ENCODE measurements at places on chromosomes 1 and 21.

DNA sequence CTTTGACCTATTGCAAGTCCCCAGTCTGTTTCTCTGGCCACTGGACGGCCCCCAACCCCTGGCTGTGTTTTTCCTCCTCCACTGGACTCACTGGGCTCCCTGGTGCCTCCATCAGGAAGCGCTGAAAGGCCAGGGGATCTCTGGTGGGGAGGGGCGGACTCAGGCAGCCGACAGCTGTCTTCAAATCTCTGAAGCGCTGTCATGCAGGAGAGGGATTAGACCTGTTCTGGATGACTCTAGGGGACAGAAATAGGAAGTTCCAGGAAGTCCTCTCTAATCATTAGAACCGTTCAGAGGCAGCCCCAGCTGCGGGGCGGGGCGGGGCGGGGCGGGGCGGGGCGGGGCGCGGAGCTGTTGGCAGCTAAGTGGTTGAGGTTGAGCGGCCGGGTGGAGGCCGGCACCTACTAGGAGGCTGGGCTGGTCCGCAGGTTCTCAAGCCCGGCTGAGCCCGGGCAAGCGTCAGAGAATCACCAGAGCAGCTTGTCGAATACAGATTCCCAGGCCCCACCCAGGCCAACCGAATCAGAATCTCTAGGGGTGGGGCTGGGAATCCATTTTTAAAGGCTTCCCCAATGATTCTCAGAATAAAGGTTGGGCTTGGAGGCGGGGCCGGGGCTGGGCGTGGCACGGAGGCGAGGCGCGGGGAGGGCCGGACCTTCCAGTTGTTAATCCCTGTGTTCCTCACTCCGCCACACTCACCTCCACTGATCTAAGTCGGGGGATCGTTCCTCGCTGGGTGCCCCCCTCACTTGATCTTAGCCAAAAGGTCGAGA lies 11.4 kb upstream of the PHLDA3 start:
- peak; percentile 63 for DNase-seq

DNA sequence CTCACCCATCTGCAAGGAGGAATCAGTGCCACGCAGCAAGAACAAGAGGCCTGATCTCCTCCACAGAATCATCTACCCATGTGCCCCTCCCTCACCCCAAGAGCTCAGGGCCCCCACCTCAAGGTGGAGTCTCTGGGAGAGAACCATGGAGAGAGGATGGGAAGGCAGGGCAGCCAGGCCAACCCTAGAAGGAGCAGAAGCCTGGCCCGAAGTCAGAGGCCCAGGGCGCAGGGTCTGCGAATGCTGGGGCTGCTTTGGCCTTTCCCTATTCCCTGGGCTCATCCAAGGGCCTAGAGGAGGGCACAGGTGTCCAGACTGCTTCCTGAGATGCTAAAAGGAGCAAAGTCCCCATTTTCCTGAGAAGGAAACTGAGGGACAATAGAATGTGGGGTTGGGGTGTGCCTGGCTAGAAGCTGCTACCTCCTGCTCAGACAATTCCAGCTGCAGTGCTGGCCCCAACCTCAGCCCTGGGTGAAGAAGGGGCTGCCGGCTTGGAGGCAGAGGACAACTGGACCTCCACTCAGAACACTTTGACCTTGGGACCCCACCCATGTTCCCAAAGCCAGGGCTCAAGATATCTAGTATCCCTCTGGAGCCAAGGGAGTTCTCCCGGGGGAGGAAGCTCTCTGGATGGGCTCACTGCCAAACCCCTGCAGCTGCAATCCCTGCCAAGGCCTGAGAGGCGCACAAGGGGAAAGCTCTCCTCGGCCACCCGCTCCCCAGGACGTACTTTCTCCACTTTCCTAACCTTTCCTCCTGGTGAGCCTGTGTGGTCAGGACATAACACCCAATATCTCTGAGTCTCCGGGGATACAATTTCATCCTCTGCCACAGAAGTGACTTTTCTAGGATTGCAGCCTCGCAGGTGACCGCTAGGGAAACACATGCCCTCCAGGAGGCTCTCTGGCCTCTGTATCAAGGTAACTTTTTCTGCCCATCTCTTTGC lies 16.6 kb upstream of the LEMD1 start:
- DNase-seq: no peak

DNA sequence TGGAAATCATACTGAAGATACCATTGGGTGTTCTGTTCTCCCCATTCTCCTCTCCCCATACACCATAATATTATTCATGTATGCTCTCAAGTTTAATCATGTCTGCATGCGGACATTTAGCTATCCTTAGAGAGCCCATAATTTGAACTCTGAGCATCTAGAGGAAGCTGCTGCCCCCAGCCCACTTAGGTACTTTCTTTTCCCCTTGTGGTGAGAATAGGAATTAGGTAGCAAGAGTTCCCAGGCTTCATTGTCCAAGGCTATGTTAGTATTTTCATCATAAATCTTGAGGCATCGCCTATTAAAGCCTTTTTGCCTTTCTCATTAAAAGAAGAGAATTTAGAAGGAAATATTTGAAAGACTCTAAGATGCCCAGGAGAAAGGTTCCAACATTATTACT lies 96.3 kb downstream of the ROR1 start:
- DNase-seq: no peak

- DNase-seq: no peak
Measured at GRCh38 chr1:163147019-163147418, 55.7 kb downstream of the RGS5 start.

DNA sequence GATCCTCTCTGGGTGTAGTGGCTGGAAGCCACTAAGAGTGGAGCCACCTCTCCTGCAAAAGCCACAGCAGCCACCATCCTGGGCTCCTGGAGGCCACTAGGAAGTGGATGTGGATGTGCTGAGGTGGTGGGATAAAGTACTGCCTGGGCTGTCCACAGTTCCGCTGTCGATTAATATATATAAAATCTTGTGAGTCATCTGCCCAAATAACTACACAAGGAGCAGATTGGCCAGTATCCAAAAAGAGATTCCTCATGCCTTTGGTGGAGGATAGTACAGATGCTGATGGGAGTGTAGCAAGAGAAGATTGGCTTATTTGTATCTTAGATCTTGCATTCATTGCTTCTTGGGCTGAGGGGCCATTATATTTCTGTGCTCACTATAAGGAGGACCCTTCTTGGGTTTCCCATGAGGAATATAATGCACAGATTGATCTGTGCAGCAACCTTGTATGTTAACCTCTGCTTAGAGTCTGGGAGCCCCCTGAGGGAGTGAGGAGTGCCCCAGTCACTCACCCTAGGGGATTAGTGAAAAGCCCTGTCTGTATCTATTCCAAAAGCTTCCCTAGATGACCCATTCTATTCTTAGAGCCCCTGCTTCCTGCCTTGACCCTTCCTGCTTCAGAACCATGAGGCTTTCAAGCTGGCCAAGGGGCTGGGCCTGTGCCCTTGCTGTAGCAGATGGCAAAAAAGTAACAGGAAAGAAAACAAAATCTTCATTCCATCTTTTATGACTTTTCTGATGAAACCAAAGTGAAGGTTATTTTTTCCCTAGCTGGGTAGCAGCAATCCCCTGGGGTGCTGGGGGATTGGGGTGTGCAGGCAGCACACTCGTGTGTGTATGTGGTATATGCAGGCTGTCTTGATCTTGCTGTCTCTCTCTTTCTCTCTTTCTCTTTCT lies 31.7 kb downstream of the RCSD1 start:
- DNase-seq: no peak

DNA sequence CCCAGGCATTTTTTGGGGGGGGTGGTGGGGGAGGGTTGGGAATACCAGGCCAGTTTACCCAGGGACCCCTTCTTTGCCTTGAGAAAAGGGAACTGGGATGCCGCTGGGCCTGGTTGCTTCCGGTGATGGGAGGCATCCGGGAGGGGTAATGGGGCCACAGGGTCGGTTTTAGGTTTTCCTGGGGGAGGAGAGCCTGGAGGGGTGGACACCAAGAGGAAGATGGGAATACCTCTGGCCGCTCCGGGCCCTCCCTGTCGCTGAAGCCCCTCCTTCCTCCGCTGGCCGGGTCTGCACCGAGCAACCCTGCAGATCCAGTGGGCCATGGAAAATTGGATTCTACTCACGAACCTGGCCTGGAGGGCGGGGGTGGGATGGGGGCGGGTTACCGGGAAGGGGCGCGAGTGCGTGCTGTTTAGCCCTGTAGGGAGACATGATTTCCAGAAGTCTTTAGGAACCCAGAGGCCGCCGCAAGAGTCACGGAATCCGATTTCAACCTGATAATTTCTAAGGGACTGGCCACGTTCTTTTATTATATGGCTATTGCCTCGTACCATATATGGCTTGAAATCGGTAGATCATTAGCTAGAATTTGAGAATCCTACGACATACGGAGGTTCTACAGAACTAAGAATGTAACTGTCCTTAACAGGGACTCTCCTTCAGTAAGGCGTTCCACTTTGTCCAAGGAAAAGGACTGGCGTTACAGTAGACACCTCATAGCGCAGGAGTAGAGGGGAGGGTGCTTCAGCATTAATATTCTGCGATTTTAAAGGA lies 749 bp downstream of the AKIRIN1 start:
- DNase-seq: no peak

- DNase-seq: no peak
Measured at GRCh38 chr1:236149696-236150228, 7.4 kb downstream of the GPR137B start.

- DNase-seq: no peak
Measured at GRCh38 chr1:245264226-245264625, 109.4 kb downstream of the KIF26B start.

GRCh38 chr21:18153063-18153462 lies 91.6 kb upstream of the CHODL start:
- DNase-seq: no peak

GRCh38 chr1:187958207-187958606 lies 1129.5 kb downstream of the PLA2G4A start:
- no peak for DNase-seq

- peak; percentile 41 for DNase-seq
Measured at GRCh38 chr1:47444562-47445465, 7.0 kb downstream of the FOXD2 start.

GRCh38 chr1:50257940-50258685 lies 149.4 kb downstream of the ELAVL4 start:
- no peak for DNase-seq

DNA sequence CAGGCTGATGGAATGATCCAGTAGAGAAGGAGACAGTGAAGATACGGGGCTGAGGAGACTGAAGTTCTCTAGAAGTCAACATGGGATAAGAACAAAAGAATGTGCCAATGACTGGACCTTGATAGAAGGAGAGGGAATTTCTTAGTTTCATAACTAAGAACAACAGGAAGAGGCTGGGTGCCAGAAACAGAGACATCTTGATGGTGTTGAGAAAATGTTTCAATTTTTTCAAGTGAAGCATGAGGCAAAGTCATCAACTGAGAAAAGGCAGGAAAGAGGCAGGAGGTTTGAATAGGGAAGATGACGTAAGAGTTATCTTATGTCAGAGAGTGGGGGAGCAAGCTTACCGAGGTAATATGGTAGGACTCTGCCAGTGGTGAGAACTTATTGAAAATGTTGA lies 80.1 kb downstream of the SPAG17 start:
- DNase-seq: no peak

GRCh38 chr1:27339213-27339612 lies 2.6 kb upstream of the SYTL1 start:
- DNase-seq: no peak

GRCh38 chr1:21308330-21308729 lies 18.1 kb upstream of the ECE1 start:
- no peak for DNase-seq

DNA sequence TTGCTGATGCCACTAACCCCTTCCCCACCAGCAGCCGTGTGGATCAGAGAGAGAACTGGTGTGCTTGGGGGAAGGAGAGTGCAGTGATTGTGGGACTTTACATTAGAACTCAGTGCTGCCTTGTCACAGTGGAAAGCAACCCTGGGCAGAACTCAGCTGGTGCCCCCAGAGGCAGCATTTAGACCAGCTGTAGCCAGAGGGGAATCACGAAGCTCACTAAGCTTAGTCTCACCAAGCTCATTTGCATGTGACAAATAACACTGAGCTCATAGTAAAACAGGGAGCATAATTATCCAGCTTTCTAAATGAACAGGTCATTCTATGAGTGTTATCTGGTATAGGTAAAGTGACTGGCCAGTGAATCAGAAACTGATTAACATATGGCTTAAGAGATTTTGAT lies 9.8 kb upstream of the SMAP2 start:
- DNase-seq: no peak

GRCh38 chr21:44751186-44751798 lies 39.9 kb upstream of the TSPEAR start:
- DNase-seq: no peak

DNA sequence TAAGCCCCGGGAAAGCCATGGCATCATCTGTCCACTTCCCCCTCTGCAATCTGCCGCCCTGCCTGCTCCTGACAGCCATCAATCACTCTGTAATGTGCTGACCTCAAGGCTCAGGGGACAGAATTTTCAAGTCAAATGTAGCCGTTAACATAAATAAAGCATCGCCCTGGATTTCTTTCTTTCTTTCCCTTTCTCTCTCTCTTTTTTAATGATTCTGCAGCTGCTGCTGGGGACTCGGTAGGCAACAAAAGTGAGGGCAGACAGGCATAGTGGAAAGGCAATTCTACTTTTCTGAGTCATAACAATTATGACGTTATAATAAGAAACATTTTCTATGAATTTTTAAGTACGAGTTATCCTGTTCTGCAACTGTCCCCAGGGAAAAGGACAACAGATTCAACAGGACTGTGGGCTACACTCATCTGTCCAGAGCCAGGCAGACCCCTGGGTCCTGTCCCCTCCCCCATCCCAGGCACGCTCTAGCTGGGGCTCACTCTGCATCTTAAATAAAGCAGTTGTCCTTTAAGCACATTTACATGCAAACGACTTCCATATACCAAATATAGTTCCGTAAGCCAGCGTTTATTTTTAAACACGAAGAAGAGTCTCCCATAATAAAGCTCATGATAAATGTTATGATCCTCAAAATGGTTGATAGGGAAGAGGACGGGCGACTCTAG lies 78.7 kb downstream of the SSBP3 start:
- DNase-seq: no peak

DNA sequence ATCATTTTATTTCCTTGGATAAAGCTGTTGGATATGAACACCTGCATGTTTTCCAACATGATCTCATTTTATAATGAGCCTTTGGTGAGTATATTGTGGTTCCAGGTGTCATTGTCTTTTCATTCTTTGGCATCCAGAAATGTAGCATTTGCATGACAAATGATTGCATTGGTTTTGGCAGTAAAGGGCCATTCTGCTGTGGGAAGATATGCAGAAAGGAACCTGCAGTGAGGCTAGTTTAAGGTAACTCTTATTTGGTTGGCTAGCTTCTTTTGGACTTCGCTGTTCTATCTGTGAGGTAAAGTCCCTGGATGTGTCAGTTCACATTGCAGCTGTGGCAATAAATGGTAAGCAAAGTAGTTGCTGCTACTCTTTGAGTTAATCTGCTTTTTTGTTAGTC lies 343.0 kb downstream of the AMY1C start:
- no peak for DNase-seq

GRCh38 chr1:154797175-154797574 lies 72.9 kb downstream of the KCNN3 start:
- no peak for DNase-seq

DNA sequence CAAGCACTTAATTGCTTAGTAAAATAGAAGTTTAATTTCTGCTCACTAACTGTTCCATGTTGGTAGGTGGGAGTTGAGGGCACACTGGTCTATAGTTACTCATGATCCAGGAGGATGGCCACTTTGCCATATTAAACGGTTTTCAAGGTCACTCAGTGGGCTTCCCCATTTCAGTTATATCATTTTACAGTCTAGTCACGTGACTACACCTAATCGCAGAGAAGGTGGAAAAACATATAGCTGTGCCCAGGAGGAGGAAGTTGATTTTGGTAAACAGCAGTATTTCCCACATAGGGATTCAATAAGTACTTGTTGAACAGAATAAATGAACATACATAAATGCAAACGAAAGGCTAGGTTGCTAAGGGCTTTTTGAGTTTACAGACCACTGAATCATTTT lies 541.1 kb upstream of the CAMK1G start:
- no peak for DNase-seq
